Activated naive CD4-positive, alpha-beta T cell treated with Interleukin-2 at 50 U/mL for 16 hours (primary cell): ENCODE measurements at places on chromosomes 5 and 9.

- DNase-seq, result no peak
These were observed 679 bp downstream of the SMC5 start for GRCh38 chr9:70259512-70259802.

GRCh38 chr5:90983711-90984124, 399.4 kb downstream of the ARRDC3 start:
- DNase-seq, result no peak

- no peak for DNase-seq
These were observed 126.5 kb upstream of the PAPPA start for GRCh38 chr9:116027096-116027495.

GRCh38 chr9:99266255-99267023, 44.4 kb downstream of the SEC61B start:
- peak; percentile 59 for DNase-seq

DNA sequence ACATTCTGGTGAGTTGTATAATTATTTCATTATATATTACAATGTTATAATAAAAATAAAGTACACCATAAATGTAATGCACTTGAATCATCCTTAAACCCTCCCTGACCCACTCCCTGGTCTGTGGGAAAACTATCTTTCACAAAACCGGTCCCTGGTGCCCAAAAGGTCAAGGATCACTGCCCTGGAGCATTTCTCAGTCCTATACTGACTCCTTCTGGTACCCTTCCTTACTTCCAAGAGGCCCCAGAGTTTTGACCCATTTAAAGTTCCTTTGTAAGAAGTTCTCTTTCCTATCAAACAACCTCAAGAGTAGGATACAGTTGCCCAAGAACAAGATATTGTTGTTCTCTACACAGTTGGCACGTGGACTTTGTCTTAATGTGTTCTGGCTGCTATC, 88.9 kb upstream of the TRPM3 start:
- no peak for DNase-seq

GRCh38 chr5:1445689-1446601, 705 bp upstream of the SLC6A3 start:
- no peak for DNase-seq

- DNase-seq, result no peak
These were observed 1040.3 kb downstream of the TLE1 start for GRCh38 chr9:80649001-80649420.
